ENCODE measurements at places on chromosomes 4 and X.
A peak's percentile ranks its signal among the peaks of the same experiment; 100 is the strongest.

GRCh38 chrX:51802917-51803688 is 59.9 kb downstream of the GSPT2 start:
- DNase-seq, result peak; percentile 33

GRCh38 chrX:107445146-107445545 is 4.3 kb upstream of the FRMPD3 start:
- no peak for DNase-seq

GRCh38 chrX:48782795-48783194 is 3.6 kb upstream of the GATA1 start:
- DNase-seq, result no peak

DNA sequence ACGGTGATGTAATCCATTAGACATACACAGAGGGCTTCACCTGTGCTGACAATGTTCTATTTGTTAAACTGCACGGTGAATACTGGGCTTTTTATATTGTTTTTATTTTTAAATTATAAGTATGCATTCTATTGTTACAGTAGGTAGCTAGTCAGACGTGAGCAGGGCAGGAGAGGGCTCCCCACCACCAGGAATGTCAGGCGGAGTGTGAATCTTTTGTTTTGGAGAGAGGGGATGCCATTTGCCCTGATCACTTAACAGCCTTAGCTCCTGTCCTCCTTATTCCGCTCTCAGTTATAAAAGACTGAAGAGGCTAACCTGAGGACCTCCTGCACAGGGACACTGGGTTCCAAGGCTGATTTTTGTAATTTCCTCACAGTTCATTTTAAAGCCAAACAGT is 151.6 kb upstream of the TAPT1 start:
- no peak for DNase-seq

DNA sequence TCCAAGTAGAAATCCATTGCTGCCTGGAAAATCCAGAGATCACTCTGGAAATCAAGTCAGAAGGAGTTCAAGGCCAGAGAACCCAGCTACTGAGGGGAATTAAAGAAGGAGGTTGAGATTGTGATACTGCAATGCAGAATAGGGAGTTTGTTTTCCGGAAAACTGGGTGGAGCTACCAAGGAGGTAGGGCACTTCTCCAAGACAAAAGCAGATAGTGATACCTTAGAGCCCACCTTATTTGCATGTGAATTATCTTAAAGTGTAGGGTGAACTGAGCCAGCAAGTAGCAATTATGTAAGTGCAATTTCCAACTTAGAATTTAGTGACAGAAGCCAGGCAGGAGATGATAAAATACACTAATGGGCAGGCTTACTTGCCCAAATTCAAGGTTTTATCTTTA is 178.9 kb downstream of the MID1 start:
- DNase-seq, result no peak

DNA sequence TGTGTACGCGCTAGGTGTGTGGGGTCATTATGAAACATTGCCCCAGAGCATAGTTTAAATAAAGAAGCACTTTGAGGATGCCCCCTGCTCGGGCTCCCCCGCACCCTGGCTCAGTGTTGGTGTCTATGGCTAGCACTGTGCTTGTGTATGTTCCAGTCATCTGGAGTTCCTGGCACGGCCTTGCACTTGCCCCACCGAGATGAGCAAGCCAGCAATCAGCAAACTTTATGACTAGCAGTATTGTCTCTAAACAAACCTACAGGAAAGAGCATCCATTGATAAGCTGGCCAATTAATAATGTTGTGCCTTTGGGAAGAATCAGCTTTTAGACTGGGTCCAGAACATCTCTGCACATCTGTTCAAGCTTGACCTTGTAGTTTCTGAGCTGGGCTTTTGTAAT is 707 bp upstream of the SHROOM4 start:
- no peak for DNase-seq

- DNase-seq, result peak; percentile 3
Observed at GRCh38 chr4:36088542-36088941, 155.8 kb downstream of the ARAP2 start.

GRCh38 chrX:123518791-123519190 is 214.1 kb downstream of the THOC2 start:
- no peak for DNase-seq

All from fibroblast of skin of left quadriceps (primary cell).